ENCODE measurements at places on chromosomes 2 and 18.

DNA sequence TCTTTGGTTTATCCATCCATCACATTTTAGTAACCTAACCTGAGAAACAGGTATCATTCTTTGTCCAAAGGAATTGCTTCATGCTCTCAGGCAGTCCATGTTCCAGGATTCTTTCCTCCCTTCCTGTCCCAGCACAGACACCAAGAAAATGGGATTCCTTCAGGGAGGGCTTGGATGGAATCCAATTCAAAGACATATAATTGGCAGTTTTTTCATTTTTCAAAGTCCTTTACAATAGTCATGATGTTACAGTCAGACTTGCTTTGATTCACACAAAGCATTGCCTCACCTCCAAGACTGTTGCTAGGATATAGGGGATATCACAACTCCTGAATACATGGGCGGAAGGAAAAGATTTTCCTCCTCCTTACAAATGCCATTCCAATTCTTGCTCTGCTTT lies 241.4 kb upstream of the ACVR2A start:
- no peak for DNase-seq

DNA sequence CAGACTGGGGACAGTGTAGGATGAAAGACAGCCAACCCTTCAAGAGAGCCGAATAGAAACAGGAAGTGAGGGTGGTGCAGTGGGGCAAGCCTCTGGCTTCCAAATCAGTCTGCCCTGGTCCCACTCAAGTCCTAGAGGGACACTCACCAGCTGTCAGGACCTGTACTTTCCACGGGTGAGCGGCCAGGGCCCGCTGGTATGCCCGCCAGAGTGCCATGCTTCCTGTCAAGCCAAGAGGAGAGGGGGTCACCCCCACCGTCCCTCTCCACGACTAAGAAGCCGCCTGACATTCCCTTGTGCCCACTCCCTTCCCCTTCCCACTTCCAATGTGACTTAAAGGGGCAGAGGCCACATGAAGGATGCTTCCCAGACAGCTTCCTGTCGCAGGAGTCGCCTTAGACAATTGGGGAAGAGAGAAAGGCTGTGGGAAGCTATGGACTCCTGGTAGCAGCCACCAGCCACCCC lies 564 bp downstream of the MPV17 start:
- DNase-seq: no peak

GRCh38 chr2:226087505-226088365 lies 688.2 kb downstream of the NYAP2 start:
- DNase-seq: no peak

- DNase-seq: no peak
Observed at GRCh38 chr2:40512256-40512655, 60.4 kb upstream of the SLC8A1 start.

DNA sequence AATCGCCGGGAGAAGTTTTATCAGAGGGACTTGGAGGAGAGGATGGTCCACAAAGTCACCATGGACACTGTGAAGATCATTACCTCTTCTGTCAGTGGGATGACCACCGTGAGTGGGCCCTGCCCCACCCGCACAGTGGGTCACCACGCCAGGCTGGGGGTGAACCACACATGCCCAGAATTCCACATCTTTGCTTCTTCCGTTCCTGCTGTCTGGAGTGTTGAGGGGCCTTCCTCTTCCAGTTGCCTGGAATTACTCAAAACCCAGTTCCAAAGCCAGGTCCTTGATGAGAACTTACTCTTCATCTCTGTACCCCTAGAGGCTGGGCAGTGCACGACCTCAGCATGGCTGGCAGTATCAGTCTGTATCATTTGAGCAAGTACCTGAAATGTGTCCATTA lies 22.1 kb downstream of the MROH2A start:
- no peak for DNase-seq

DNA sequence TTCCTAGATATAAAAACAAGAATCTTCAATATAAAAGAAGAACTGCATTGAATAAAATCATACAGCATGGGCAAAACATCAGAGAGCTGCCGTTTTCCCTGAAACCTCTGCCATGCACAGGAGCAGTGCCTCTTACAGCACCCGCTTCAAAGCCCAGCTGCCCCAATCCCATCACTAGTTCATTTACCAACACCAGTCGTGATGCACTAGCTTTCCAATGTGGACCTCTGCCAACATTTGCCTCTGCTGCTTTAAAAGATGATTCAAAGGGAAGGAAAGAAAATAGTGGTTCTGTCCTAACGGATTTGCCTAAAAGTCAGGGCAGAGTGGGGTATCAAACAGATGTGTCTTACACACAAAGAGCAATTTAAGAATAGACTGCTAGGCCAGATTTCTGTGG lies 43.4 kb upstream of the AP1S3 start:
- no peak for DNase-seq
